ENCODE measurements at places on chromosomes 2 and 18.

DNA sequence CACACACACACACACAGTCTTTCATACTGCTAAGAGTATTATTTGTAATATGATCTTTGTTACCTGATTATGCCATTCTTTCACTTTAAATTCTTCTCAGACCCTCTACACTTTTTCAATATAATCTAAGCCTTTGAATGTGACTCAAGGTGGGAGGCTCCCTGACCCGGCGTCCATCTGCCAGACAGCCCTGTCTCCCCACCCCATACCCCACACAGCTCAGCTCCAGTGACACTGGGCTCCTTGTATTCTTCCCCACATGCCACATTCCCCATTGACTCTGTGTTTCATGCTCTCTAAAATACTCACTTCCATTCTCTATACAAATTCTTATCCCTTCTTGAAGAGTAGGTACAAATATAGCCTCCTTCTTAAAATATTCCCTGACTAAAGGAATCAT is 442.2 kb downstream of the TGIF1 start:
- DNase-seq: no peak

- no peak for DNase-seq
These were observed 10.5 kb downstream of the CROCC2 start for GRCh38 chr2:240916571-240917008.

GRCh38 chr18:45059695-45060094 is 379.0 kb downstream of the SETBP1 start:
- no peak for DNase-seq

GRCh38 chr2:120481446-120482194 is 135.7 kb downstream of the INHBB start:
- no peak for DNase-seq

GRCh38 chr2:50513724-50514123 is 518.2 kb downstream of the NRXN1 start:
- no peak for DNase-seq

- no peak for DNase-seq
These were observed 91.2 kb downstream of the MTA3 start for GRCh38 chr2:42659609-42660008.

GRCh38 chr18:9924371-9924943 is 10.6 kb downstream of the VAPA start:
- no peak for DNase-seq

DNA sequence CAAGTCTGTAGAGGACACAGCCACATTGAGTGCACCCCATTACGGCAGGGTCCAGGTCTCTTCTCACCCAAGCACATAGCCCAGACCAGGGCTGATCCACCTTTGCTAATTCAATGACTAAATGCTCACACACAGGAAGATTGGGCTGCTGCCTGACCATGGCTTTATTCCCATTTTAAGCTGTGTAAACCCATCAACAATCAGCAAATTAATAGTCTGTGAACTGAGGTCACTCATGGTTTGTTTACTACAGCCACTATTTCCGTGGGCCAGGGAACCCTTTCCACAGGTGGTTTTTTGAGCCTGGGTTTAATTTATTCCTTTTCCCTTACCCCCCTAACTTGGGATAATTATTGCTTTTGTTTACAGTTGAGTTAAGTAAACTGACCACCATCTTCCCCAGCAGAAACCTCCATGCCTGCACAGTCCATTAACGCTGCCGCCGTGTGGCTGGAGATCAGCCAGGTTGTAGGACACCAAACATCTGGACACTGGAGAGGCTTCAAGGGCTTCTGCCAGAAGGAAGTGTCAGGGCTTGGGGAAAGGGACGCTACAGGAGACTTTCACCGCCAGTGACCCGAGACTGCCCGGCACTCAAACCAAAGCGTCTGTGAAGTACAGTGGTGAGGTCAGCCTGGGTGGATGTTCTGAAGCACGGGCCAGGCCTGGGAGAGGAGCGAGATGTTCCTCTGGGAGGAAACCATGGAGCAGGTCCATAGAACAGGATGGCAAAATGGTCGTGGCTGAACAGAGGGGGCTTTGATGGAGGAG is 282.9 kb downstream of the DYSF start:
- DNase-seq: peak; percentile 43

- DNase-seq: no peak
These were observed 55.9 kb upstream of the KIF5C start for GRCh38 chr2:148819019-148819585.

GRCh38 chr2:192465141-192465540 is 270.4 kb upstream of the TMEFF2 start:
- no peak for DNase-seq

DNA sequence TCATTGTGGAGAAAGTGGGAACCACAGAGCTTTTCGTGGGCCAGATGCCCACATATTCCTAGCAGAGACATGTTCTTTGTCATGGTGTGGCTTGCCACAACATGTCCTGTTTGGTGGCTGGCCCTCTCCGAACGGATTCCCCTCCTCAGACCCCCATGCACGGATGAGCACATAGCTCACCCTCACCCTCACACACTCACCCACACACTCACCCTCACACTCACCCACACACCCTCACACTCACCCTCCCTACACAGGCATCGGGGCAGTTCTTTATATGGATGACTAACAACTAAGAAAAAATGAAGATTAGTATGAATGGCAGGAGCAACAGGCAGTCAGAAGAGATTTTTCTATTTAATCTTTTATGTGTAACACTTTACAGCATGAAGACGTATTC is 149.9 kb downstream of the ZNF236 start:
- no peak for DNase-seq

DNA sequence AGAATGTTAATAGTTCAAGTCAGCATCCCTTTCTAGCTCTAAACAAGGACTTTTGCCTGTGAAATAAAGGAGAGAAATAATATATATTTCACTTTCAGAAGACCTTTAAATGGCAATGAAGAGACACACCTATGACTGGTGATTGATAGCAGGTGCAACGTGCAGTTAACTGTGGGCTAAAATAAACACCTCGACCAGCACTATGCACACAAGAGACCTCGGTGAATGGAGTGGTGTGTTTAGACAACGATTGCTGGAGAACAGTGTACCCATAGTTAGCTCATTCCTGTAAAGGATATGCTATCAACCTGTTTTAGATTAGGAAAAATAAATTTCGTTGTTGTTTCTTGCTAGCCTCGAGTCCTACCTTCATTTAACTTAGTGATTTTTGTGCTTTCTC is 143.4 kb downstream of the NR4A2 start:
- DNase-seq: no peak

GRCh38 chr2:10722252-10722825 is 909 bp downstream of the ATP6V1C2 start:
- no peak for DNase-seq

DNA sequence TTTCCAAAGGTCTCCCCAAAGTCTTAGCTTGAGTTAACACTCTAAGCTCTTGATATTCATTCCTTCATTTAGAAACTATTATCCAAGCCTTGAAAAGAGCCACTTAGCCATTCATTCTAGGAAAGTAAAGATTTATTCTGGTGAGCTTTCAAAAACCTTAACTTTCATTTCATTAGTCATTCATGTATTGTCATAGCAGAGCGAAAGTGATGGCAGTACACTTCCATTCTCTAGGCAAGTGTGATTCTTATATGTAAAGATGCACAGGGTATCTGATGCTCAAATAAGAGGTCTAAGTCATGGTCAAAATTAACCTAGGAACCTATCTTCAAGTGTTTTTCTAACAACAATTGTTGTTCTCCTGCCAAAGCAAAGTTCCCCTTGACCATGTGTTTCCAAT is 553.0 kb upstream of the FANCL start:
- no peak for DNase-seq

DNA sequence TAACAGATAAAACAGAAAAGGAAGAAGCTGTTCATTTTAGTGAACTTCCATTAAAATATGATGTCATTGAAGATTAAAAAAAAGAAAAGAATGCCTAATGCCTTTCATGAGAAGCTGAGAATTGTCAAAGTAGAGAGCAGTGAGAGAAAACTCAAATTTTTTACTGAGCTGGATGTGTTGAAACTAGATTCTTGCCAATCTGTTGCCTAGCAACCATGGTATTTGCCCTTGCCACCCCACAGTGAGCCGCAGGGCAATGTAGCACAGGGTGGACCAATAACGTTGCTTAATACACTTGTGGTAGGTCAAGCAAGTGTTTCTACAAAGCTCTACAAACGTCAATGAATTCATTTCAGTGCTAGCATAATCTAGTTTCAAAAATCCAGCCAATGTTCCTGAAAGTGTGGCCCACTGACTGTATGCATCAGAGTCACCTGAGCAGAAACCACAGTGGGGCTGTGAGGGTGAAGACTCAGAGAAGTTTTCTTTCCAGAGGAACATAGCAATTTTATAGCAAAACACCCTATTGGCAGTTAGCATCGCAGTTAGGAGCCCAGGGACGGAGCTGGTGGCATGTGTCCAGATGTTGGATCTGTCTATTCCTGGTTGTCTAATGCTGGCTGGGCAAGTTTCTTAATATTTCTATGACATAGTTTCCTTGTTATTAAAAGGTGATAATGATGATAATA is 132.2 kb downstream of the DOCK10 start:
- DNase-seq: peak; percentile 62

- DNase-seq: no peak
These were observed 103.9 kb upstream of the EPAS1 start for GRCh38 chr2:46193356-46193755.

DNA sequence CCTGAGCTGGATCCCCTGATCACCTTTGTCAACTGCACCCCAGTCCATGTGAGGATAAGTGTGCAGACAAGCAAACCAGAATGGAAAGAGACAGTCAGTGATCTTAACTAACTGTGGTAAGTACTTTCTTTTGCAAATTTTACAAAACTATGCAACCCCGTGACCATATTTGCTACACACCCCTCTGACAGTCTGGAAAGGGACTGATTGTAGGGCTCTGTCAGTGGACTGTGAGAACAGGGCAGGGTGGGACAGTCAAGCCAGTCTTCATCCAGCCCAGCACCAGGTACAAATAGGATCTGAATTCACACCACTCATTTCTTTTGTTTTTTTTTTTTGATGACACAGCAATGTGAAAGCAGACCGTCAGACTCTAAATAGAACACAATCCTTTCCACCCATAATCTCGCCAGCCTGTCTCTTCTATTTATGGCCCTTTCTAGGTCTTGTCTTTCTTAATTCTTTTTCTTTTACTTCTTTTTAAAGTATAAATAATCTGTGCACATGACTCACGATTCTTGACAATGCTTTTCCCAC is 165.6 kb downstream of the ARL6IP6 start:
- DNase-seq: no peak

- no peak for DNase-seq
These were observed 176.5 kb downstream of the FAM210A start for GRCh38 chr18:13549880-13550232.

GRCh38 chr2:74688881-74689280 is 34.8 kb downstream of the SEMA4F start:
- no peak for DNase-seq

DNA sequence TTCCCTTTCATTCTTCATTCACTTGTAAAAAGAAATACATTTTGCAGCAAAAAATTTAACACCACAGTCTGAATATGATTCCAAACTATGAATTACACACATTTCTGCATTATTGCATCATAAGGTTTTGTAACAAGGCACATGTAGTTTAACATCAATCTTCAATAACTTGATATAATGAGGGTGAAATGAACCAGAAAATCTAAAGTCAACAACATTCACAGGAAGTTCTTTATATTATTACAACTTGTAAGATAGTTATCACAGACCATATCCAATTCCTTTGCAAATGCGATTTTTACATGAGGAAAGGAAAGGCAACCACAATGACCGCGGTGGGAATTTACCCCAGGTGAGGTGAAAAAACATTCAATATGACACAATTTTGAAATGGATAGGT is 213.3 kb downstream of the NAPG start:
- DNase-seq: no peak

DNA sequence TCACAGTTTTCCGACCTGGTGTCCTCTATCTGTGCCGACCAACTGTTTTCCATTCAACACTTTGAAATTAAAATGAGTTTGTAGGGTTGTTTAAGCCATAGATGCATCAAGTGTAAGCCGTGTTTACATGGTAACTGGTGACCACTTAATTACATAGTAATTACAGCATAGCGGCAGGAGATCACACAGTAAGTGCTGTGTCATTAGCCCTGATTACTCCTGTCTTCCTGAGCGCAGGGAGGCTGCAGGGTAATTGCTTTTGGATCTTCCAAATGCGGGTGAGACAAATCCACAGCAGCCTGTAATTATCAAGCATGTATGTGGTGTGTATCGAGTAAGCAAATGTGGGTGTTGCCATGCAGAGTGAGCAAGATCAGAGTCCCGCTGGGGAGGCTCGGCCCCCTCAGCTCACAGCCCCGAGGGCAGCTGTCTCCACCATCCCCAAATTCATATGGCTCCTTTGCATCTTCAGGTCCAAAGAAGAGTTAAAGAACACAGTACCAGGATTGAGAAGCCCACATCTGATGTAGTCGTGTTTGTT is 71.5 kb upstream of the HDAC4 start:
- no peak for DNase-seq

DNA sequence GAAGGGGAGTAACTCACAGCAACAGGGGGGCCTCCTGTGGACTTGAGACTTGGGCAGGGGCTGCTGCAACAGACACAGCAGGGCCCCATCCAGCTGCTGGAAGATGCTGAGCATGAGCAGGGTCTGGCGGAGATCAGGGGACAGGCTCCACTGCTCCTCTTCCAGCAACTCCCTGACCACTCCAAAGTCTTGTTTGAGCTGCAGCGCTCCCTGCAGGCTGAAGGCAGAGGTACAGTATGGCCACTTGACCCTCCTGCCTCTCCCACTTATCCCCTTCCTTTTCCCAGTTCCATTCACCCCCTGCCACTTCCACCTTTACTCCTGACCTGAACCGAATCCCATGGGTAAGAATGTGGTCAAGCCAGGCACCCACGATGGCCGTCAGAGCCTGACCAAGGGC is 2.4 kb upstream of the MRPL53 start:
- no peak for DNase-seq

- DNase-seq: peak; percentile 66
These were observed 123.9 kb upstream of the CD302 start for GRCh38 chr2:159921752-159922404.

- DNase-seq: no peak
These were observed 31.9 kb upstream of the WIPF1 start for GRCh38 chr2:174629506-174629905.

DNA sequence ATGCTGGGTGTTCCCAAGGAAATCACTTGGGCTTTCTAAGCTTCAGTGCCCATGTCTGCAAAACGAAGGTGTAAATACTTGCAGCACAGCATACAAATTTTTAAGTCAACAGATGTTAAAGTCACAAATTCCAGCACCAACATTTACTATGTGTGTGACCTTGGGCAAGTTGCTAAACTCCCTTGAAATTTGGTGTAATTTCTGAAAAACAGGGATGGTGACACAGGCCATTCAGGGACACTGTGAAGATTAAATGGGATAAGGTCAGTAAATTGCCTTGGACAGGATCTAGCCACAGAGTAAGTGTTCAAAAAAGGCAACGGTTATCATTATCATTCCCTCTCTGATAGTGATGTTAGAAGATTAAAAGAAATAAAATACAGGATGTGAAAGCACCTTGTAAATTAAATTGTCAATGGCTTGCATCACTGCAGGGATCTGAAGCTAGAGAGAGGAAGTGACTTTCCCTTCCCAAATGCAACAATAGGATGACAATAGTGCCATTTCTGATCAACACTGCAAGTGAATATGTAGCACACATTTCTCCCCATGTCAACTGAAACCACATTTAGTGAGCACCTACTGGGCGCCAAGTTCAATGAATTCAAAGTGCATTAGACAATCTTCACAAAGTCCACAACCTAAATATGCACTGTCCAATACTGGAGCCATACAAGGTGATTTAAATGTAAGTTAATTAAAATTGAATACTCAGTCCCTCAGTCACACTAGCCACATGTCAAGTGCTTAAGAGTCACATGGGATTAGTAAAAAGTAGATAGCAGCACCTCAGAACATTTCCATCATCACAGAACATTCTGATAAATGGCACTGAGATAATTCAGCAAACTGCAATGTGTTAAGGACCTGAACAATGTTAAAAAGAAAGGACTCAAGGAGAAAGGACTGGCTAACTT is 81.2 kb downstream of the STK39 start:
- DNase-seq: no peak
